ENCODE measurements at places on chromosomes 1 and 21. TPM values are rescaled to one million over a fixed set of nuclear protein-coding genes. Genes with fewer than 3 reads are reported as not detected.

The TSACC gene
- total RNA-seq: 0.86 TPM

The APOBEC4 gene
- not detected for total RNA-seq

The CAPN2 gene
- total RNA-seq: 185 TPM

The NRDC gene
- 71.6 TPM for total RNA-seq

The TDRD10 gene
- not detected for total RNA-seq

The FASLG gene
- not detected for total RNA-seq

The SPATA6 gene
- 0.34 TPM for total RNA-seq

The CAPN9 gene
- total RNA-seq: not detected

The FRRS1 gene
- total RNA-seq: 8.5 TPM

The NCF2 gene
- 1.5 TPM for total RNA-seq

The CTNNBIP1 gene
- 86.2 TPM for total RNA-seq

The CD101 gene
- 0.46 TPM for total RNA-seq

The LYSMD1 gene
- 6.5 TPM for total RNA-seq

The SPATA17 gene
- 0.30 TPM for total RNA-seq

The FCGR1A gene
- not detected for total RNA-seq

The CYP4Z1 gene
- total RNA-seq: not detected

The BPNT1 gene
- 21.4 TPM for total RNA-seq

The ADCY10 gene
- 0.15 TPM for total RNA-seq

The RBBP5 gene
- total RNA-seq: 10.7 TPM

The COG2 gene
- total RNA-seq: 17.7 TPM

The DENND2D gene
- total RNA-seq: 22.7 TPM

The VSIG8 gene
- total RNA-seq: not detected
